Stimulated activated naive CD8-positive, alpha-beta T cell treated with anti-CD3 and anti-CD28 coated beads, Interleukin-15, Interleukin-2, amounts not matched to agents 100 U/mL and 50 U/mL, for 24 hours (primary cell): ENCODE measurements at places on chromosomes 7 and 10.

DNA sequence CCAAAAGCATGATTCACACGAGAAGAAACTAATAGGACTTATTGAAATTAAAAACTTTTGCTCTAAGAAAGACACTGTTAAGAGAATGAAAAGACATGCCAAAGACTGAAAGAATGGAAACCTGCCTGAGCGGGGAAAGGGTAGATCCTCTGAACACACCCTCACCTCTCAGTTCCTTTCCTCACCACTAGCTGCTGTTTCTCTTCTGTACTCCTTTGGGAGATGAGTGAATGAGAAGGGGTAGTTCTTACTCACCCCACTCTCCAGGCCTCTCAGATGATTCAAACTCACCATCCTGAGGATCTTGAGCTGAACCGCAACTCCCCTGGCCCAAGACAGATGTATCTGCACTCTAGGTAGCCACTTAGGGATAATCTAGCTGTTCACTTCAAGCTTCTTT lies 41.9 kb downstream of the IQUB start:
- no peak for DNase-seq

DNA sequence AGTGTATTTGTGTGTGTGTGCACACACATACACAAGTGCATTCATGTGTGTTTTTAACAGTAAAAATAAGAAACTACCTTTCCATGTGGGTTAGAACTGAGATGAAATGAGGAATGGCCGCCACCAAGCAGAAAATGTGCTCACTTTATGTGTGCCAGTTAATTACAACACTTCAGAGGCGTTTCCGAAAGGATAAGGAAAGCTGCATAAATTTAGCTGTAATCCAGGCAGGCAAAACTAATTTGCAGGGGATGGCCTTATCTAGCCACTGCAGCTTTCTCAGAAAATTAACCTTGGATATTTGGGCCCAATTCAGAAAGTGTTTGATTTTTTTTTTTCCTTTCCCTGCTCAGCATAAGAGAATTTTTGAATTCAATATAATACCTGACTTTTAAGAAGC lies 328.8 kb upstream of the PHF14 start:
- no peak for DNase-seq

DNA sequence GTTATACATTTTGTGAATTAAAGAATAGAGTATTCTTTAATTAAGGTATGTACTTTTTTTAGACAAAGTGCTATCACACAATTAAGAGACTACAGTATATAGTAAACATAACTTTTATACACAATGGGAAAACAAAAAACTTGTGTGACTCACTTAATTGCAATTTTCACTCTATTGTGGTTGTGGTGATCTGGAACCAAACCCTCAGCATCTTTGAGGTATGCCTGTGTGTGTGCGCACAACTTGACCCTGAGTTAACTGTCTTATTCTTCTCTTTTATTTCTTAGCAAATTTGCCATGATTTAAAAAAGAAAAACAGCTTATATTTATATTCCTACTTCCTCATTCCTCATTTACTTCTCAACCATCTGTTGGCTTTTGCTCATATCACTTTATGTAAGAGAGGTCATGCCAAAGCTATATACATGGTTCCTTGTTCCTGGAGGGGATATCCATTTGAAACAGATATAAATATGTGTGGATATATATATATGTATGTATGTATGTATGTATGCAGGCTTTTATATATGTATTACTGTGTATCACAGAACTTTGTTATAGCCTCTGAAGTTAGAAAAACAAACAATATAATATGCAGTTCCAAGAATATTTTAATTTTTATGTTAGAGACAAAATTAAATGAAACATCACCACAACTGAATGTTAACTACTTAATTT lies 259.5 kb upstream of the HGF start:
- no peak for DNase-seq

GRCh38 chr10:16673443-16673842 lies 143.8 kb downstream of the RSU1 start:
- no peak for DNase-seq

DNA sequence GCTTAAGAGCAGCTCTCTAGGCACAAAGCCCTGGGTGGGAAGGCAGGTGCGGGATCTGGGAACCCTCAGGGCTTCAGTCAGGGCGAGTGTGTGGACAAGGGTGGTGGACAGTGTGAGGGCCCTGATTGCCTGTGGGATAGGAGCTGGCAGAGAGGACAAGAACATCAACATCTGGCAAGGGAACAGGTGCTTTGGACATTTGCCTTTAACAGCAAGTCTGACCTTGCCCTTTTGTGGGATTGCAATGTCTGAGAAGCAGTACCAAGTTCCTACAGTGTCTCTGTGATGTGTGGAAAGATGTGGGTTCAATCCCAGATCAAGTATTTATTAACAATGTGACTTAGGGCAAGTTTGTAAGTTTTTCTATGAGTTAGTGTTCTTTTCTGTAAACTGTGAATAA lies 46.7 kb downstream of the TFAM start:
- DNase-seq, result no peak

GRCh38 chr10:33381451-33382215 lies 47.2 kb upstream of the NRP1 start:
- no peak for DNase-seq

GRCh38 chr7:70700055-70700940 lies 431.6 kb upstream of the GALNT17 start:
- DNase-seq, result no peak

GRCh38 chr10:43267811-43268210 lies 946 bp upstream of the RASGEF1A start:
- no peak for DNase-seq

GRCh38 chr10:76840802-76841201 lies 796.8 kb downstream of the KCNMA1 start:
- no peak for DNase-seq

GRCh38 chr7:7946486-7946885 lies 22.1 kb upstream of the GLCCI1 start:
- DNase-seq, result no peak

DNA sequence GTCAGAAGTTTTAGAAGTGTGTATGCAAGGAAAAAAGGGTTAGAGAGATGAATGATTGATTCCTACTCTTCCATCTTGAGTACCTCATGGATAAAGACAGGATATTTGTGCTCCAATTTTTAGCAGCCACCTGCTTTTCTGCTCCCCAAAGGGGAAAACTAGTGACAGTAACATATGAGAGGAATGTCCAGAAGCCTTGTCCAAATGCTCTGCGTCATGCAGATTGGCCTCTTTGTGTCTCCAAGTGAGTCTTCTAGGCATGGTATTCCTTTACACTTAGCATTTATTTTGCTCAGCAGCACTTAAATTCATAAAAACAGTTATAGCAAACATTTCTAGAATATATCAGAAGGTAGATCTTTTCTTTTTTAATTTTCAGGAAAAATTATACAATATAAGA lies 306.8 kb downstream of the CNTNAP2 start:
- no peak for DNase-seq

- peak; percentile 81 for DNase-seq
These were observed 826 bp downstream of the CHPF2 start for GRCh38 chr7:151232917-151233701.

GRCh38 chr10:118458957-118459641 lies 117.0 kb upstream of the FAM204A start:
- DNase-seq, result no peak

GRCh38 chr10:64573623-64574325 lies 1052.6 kb downstream of the REEP3 start:
- no peak for DNase-seq

- DNase-seq, result peak; percentile 61
These were observed 32.8 kb downstream of the GOLGA7B start for GRCh38 chr10:97882142-97883091.

DNA sequence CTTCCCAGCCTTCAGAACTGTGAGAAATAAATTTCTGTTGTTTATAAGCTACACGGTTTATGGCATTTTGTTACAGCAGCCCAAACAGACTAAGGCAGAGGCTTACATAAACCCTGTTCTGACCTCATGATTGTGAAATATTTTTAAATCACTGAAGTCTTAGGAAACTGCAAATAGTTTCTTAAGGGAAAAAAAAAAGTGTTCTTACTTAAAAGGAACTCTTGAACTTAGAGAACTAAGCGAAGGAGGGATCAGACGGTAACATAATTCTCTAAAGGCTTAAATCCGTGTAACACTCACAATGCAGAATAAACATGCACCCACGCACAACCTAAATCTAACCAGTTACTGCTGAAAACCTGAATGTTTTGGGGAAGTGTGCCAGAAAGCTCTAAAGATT lies 749.1 kb upstream of the LRRTM3 start:
- DNase-seq, result no peak

DNA sequence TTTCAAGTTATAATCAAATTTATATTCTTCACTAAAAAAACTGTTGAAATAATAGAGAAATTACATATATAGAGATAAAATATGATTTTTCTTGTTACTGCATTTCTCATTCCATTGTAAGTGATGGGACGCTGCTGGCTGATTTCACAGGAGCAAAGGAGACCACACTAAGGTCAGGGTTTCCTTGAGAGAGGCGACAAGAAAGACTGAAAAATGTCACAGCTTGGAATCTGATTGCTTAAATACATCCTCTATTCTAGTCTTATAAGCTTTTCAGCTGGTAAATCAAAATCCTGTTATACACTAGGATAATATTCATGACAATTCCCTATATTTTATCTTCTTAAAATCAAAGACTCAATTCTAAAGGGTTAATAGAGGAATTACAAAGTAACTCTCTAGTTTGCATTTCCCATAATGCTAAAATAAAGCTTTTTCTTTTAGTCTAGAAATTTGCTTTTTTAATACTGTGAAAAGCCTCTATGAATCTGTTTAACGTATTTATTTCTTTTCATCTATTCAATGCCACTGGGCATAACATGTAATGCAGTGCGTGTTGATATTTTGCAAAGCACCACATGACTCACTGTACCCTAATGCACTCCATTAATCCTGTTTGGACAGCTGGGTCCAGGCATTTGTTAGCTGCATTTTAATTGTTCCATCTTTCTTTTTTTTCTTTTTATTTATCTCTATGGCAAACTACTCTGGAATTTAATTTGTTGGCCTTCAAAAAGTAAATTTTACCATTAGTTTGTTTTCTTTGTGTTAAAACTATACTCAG lies 81.7 kb downstream of the RNF32 start:
- no peak for DNase-seq

DNA sequence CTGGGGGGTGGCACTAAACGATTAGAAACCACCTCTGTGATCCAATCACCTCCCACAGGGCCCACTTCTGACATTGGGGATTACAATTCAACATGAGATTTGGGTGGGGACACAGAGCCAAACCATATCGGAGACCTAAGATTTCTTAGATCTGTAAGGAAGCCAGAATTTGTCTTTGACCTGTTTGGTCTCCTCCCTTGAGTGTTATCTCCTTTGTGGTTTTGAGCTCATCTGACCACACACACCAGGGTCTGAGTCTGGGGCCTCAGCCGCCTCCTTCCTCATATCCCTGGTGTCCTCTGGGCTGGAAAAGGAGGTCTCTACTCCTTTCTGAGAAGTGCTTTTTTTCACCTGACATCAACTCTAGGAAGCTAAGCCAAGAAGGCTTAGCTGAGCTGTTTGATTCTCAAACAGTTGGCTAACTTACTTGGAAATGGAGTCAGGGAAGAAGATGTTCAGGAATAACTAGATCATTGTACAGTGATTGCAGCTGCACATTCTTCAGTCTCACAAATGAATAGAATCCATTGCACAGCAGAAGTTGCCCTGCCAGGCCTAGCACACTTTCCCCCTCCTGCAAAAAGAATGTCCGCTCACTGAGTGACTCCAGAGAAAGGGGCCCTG lies 167.4 kb downstream of the ARHGAP21 start:
- no peak for DNase-seq

DNA sequence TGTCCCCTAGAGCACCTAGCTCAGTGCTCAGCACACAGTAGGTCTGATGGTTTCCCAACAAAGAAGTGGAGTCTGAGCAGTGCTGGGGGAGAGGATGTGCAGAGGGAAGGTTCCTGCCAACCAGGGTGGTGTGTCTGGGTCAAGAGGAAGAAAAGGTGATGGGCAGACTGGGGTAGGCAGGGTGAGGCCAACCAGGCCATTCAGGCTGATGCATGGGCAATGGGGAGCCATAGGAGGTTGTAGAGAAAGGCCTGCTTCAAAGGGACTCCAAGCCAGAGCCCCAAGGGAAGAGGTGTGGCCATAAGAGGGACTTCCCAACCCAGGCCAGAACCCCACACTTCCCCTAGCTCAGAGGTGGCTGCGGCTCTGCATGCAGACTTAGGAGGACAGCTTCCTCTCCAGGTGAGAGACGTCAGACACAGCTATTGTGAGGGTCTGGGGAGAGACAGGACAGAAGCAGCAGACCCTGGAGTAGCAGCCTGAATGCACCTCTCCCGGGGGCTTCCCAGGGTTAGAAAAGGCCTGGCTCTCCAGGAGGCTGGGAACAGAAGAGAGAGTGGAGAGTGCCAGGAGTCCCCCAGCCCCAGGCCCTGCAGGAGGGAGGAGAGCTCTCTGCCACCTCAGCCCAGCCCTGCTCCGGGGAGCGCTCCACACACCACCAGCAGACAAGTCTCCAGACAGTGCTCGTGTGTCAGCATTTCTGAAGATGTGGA lies 87.4 kb upstream of the ZMIZ1 start:
- DNase-seq, result peak; percentile 41

GRCh38 chr7:29039821-29040578 lies 81.9 kb upstream of the TRIL start:
- no peak for DNase-seq

GRCh38 chr10:30026080-30026479 lies 33.3 kb downstream of the JCAD start:
- DNase-seq, result no peak

DNA sequence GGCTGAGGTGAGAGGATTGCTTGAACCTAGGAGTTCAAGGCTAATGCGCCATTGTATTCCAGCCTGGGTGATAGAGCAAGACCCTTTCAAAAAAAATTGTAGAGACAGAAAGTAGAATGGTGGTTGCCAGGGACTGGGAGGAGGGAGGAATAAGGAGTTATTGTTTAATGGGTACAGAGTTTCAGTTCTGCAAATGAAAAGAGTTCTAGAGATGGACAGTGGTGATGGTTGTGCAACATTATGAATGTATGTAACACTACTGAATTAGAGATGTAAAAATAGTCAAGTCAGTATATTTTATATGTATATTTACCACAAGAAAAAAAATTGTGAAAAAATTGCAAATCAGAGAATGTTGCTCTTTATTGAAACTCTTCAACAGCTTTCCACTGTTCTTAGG lies 266.5 kb upstream of the NPY start:
- DNase-seq, result no peak

DNA sequence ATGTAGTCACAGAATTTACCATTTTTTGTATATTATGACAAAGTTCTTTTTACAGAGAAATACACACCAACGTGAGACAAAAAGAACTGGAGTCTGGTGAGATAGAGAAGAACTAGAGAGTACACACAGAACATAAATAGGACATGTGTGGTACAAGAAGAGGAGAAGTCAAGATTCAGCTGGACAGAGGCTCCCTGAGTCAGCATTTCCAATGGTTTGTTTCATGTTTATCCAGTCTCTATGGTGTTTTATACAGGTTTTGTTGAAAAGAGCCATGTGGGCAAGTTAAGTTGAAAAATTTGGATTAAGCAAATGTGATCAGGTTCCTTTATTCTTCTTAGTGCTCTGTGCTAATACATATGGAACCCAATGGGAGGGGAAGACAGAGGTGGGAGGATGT lies 105.5 kb upstream of the AKR1E2 start:
- DNase-seq, result no peak

- DNase-seq, result no peak
These were observed 49.1 kb upstream of the SEMA3C start for GRCh38 chr7:80967917-80968297.

GRCh38 chr7:135911099-135911498 lies 66.1 kb downstream of the MTPN start:
- DNase-seq, result no peak

GRCh38 chr7:1597066-1597760 lies 27.4 kb upstream of the PSMG3 start:
- no peak for DNase-seq

GRCh38 chr7:135239263-135239662 lies 5.6 kb downstream of the STRA8 start:
- DNase-seq, result no peak

GRCh38 chr10:101011517-101012423 lies 12.2 kb downstream of the LZTS2 start:
- no peak for DNase-seq
